NCI-H1930 (cell line): ENCODE measurements at places on chromosomes 7 and 10.

DNA sequence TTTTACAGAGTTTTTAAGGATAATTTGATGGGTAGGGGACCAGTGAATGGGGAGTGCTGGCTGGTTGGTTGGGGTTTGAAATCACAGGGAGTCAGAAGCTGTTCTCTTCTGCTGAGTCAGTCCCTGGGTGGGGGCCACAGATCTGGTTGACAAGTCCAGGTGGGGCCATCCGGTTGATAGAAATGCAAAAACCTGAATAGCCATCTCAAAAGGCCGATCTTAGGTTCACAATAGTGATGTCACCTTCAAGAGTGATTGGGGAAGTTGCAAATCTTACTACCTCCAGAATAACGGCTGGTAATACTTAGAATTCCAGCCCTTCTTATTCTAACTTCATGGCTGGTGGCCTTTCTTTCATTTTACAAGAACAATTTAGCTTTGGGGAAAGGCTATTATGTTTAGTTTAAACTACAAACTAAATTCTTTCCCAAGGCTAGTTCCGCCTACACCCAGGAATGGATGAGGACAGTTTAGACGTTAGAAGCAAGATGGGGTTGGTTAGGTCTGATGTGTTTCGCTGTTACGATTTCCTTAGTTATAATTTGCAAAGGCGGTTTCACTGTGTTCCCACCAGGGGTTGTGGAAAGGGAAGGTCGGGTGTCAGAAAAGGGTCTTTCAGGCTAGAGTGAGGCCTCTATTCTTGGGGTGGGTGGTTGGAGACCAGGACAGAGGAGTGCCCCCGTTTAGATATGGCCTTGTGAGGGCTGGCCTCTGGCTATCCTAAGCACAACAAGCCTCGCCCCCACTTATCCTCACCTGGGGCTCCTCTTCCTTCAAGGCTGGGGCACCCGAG is 27.4 kb downstream of the IFT22 start:
- no peak for DNase-seq

DNA sequence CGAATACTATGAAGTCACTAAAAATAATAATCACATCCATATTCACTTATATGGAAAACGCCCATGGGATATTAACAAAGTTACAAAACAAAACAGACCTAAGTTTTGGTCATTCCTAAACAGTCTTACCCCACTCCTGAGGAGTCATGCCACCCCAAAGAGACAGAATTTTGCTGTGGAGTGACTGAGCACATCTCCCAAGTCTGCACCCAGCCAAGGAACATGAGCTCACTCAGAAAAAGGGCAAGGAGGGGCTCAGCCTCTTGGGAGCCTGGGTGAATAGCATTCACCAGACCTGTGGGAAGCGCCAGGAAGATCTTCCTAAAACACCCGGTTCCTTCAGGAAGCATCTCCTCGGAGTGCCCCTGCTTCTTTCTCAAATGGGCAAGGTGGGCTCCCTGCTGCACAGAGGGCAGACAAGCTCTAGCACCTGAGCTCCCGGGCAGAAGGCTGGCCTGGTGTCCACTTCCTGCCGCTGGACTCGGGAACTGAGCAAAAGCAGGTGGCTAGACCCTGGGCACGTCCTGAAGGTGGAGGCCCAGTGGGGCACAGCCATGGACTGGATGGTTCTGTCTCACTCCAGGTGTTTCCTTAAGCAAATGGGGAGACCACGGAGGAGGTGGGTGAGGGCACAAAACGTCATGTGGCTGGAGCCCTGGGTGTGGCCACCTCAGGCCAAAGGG is 31.0 kb downstream of the TNS3 start:
- DNase-seq: no peak

DNA sequence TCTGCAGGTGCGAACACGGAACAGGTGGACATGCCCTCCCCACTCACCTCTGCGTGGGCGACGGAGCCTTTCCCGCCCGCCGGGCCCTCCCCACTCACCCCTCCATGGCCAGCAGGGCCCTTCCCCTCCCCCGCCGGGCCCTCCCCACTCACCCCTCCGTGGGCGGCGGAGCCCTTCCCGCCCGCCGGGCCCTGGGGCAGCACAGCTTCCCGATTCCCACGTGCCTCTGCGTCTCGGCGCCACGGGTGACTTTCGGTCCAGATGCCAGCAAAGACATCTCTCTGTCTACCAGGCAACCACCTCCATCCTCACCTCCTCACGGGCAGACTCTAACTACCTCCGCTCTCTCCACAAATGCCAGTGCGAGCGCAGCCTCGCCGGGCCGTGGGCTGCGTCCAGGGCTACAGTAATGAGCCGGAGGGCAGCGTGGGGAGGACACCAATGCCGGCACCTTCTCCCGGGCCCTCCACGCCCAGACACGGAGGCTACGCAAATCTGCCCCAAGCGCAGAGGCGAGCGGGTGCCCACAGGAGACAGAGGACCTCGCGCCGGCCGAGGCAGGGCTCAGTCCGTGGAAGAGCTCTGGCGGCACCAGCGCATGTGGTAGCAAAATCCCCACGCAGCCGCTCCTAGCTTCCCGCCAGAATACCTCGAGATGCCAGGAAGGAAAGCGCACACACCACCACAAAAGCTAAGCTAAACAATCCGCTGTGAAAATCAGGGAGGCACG is 21.8 kb downstream of the GPER1 start:
- DNase-seq: no peak

DNA sequence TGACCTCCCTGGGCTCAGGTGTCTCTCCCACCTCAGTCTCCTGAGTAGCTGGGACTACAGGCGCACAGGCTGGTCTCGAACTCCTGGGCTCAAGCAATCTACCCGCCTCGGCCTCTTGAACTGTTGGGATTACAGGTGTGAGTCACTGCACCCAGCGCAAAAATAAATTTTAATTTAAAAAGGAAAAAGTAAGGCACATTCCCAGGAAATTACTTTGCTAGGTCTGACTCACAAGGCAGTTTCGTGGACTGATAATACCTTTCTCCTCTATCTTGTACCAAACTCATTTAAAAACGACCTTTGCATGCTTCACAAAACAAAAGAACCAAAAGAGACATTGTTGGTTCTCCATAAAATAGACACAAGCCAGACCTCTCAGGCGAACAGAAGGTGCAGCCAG is 29.7 kb downstream of the PARP12 start:
- DNase-seq: no peak

GRCh38 chr7:127862525-127862924 is 168.7 kb downstream of the LRRC4 start:
- DNase-seq: no peak

- no peak for DNase-seq
These were observed 104.6 kb downstream of the MBL2 start for GRCh38 chr10:52668024-52668423.
